ENCODE measurements at places on chromosomes 16 and 17. TPM values are rescaled to one million over a fixed set of nuclear protein-coding genes. Genes with fewer than 3 reads are reported as not detected.

The TBX2 gene
- total RNA-seq: 20.9 TPM

The NSF gene
- total RNA-seq: 42.8 TPM

The METTL23 gene
- 47.9 TPM for total RNA-seq

The BCO1 gene
- not detected for total RNA-seq

The KRT40 gene
- total RNA-seq: not detected

The CCL17 gene
- total RNA-seq: not detected

The KRTAP4-6 gene
- total RNA-seq: not detected

The MT1A gene
- 3.4 TPM for total RNA-seq

GRCh38 chr16:77961814-77962213 lies 60.5 kb upstream of the CLEC3A start:
- DNase-seq: peak; percentile 90

- DNase-seq: no peak
Observed at GRCh38 chr17:6497496-6498221, 53.4 kb downstream of the PIMREG start.

GRCh38 chr16:46612121-46612520 lies 9.1 kb downstream of the SHCBP1 start:
- no peak for DNase-seq

DNA sequence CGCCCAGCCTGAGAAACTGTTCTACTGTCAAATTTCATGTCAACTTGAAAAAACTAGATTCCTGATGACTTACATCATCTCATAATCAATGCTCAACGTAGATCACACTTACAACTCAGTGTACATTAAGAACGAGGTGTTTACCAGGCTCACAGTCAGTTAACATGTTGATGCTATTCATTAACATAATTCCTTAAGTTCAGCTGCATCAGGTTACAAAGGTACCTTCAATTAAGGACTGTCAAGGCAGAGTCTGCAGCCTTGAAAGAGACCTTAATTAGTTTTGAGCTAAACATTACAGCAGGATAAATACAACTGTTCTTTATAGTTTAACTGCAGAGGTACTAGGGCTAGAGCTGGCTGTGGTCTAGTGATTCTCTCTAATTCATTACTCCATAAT lies 1.9 kb downstream of the GNA13 start:
- no peak for DNase-seq

Measured in RPMI7951 (cell line).